Activated CD8-positive, alpha-beta T cell treated with anti-CD3 and anti-CD28 coated beads for 36 hours (primary cell): ENCODE measurements at places on chromosomes 1 and 21. TPM values are rescaled to one million over a fixed set of nuclear protein-coding genes. Genes with fewer than 3 reads are reported as not detected.

DNA sequence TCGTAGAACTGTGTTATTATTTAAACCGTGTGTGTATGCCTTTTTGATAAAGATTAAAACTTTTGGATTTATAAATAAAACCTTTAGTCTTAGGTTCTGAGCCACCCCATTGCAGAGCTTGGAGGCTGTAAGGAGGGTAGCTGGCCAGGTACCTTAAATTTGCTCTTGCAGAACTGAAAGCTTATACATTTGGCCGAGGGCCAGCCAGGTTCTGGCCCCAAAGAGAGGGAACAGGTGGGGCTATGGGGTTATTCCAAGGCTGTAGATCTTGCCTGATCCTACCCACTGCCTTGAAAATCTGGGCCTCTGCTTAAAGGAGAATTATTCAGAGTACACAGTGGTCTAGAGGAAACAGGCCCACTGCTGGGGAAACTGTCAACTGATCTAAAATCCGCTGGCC, 59.6 kb downstream of the CAMK2N1 start:
- no peak overlapping the region for H3K27ac ChIP-seq
- H3K4me3 ChIP-seq = no peak overlapping the region
- no peak for DNase-seq
- peaks cover 10% of the 10 kb centered on the region for H3K4me1 ChIP-seq

GRCh38 chr1:83970114-83970513, 28.8 kb downstream of the TTLL7 start:
- no peaks in the 10 kb centered on the region for H3K4me1 ChIP-seq
- H3K36me3 ChIP-seq = no peaks in the 10 kb centered on the region
- no peak for DNase-seq
- no peak overlapping the region for H3K4me3 ChIP-seq
- no peak overlapping the region for H3K27ac ChIP-seq
- peaks cover 4% of the 10 kb centered on the region for H3K27me3 ChIP-seq

DNA sequence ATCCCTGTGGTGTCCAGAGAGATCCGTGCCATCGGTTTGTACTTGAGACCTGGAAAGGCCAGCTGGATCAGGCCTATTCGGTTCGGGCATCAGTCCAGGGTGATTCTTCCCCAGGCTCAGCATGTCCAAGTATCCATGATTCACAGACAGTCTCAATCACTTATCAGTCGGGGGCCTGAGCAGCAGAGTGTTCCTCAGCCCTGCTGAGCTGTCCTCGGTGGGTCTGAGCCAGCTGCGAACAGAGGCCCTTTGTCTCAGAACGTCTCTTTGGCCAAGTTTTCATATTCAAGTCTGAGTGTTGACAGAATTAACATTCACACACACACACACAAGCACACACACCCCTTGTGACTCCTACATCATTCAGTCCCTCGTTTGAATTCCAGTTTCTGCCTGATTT, 33.4 kb upstream of the OSBPL9 start:
- DNase-seq = no peak
- no peaks in the 10 kb centered on the region for H3K36me3 ChIP-seq
- no peaks in the 10 kb centered on the region for H3K4me1 ChIP-seq

DNA sequence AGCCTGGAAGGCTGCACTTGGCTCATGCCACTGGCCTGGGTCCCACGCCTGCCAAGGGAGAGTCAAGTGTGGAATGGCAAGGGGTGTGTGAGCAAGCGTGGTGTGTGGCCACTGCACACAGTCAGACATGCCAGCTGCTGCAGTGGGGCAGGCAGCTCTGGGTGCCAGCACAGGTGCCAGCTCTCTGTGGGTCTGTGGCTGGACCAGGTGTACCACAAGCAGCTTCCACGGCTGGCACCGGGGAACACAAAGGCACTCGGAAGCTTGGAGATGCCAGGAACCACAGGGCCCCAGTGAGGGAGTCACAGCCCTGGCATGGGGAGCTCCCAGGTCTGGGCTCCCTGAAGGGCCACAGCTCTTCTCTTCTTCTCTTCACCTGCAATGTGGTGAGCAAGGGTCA, 34.8 kb downstream of the ACTL8 start:
- no peaks in the 10 kb centered on the region for H3K36me3 ChIP-seq
- no peak overlapping the region for H3K27ac ChIP-seq
- peaks cover 5% of the 10 kb centered on the region for H3K27me3 ChIP-seq
- no peak overlapping the region for H3K4me3 ChIP-seq
- H3K4me1 ChIP-seq = no peaks in the 10 kb centered on the region
- DNase-seq = no peak

GRCh38 chr1:51572365-51572764, 44.5 kb upstream of the OSBPL9 start:
- no peaks in the 10 kb centered on the region for H3K27me3 ChIP-seq
- H3K27ac ChIP-seq = no peak overlapping the region
- H3K4me3 ChIP-seq = no peak overlapping the region
- DNase-seq = no peak
- peaks cover 49% of the 10 kb centered on the region for H3K4me1 ChIP-seq

GRCh38 chr1:18932879-18933278, 23.6 kb downstream of the IFFO2 start:
- no peak for DNase-seq
- no peaks in the 10 kb centered on the region for H3K36me3 ChIP-seq
- H3K4me3 ChIP-seq = no peak overlapping the region
- H3K27ac ChIP-seq = peak overlapping the region; percentile 8
- peaks cover 74% of the 10 kb centered on the region for H3K4me1 ChIP-seq
- H3K27me3 ChIP-seq = no peaks in the 10 kb centered on the region

DNA sequence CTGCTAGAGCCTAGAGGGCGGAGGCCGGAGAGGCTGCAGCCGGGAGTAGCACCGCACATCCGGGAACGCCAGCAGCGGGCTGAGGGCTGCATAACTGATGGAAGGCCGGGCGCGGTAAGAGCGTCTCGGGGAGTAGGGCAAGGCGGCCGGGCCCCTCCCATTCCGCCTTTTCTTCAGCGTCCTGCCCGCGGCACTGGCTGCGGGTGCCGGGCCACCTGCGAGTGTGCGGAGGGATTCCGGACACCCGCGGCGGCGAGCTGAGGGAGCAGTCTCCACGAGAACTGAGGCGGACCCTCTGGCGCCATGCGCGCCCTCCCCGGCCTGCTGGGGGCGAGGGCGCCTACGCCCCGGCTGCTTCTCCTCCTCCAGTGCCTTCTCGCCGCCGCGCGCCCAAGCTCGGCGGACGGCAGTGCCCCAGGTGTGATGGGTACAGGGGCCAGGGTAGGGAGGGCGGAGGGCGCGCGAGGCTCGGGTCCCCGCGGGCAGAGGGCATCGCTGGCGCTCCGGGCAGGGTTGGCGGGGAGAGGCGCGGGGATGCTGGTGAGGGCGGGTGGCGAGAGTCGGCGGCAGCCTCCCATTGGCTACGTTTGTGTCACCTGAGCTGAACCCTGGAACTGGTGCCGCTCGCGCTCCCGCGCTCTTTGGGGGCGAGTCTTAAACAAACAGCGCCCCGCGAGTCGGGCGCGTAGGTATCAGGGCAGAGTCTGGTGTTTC, 334.4 kb downstream of the SRGAP2C start:
- peaks cover 52% of the 10 kb centered on the region for H3K4me1 ChIP-seq
- DNase-seq = peak; percentile 94
- H3K36me3 ChIP-seq = peaks cover 13% of the 10 kb centered on the region
- H3K4me3 ChIP-seq = peak overlapping the region; percentile 95
- no peaks in the 10 kb centered on the region for H3K27me3 ChIP-seq

DNA sequence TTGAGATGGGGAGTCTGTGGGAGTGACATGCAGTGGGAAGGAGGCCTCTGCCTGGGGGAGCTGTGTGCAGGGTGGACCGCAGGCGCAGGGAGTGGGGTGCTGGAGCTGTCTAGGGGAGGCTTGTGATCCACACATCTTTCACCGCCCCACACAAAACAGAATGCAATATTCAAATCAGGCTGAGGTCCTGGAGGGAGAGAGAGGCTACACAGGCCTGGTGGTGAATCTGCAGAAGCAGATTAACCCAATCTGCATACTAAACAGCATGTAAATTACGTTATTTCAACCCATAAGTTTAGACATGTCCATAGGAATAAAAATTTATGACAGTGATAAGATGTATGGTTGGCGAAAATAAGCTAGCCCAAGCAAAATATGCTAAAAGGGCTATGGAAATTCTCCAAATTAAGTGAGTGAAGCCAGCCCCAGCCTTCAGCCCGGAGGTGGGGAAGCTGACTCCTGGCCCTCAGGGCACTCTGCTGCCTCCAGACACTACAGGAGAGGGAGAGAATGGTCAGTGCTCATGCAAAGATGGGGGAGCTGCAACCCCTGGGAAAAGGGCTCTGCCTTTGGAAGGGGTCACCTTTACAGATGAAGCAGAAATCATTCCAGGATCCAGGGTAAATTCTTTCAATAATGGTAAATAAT, 156.2 kb upstream of the CTTNBP2NL start:
- H3K27me3 ChIP-seq = peaks cover 18% of the 10 kb centered on the region
- H3K27ac ChIP-seq = no peak overlapping the region
- H3K4me1 ChIP-seq = no peaks in the 10 kb centered on the region
- no peak overlapping the region for H3K4me3 ChIP-seq
- H3K36me3 ChIP-seq = no peaks in the 10 kb centered on the region
- DNase-seq = no peak

GRCh38 chr1:111904478-111905218, 84.8 kb downstream of the KCND3 start:
- peak; percentile 21 for DNase-seq
- no peak overlapping the region for H3K27ac ChIP-seq
- no peaks in the 10 kb centered on the region for H3K36me3 ChIP-seq
- H3K4me3 ChIP-seq = no peak overlapping the region
- H3K27me3 ChIP-seq = peaks cover 14% of the 10 kb centered on the region

GRCh38 chr21:41241341-41241740, 73.4 kb downstream of the BACE2 start:
- H3K27ac ChIP-seq = no peak overlapping the region
- H3K4me3 ChIP-seq = no peak overlapping the region
- H3K27me3 ChIP-seq = peaks cover 1% of the 10 kb centered on the region
- no peaks in the 10 kb centered on the region for H3K36me3 ChIP-seq
- H3K4me1 ChIP-seq = no peaks in the 10 kb centered on the region
- DNase-seq = no peak

DNA sequence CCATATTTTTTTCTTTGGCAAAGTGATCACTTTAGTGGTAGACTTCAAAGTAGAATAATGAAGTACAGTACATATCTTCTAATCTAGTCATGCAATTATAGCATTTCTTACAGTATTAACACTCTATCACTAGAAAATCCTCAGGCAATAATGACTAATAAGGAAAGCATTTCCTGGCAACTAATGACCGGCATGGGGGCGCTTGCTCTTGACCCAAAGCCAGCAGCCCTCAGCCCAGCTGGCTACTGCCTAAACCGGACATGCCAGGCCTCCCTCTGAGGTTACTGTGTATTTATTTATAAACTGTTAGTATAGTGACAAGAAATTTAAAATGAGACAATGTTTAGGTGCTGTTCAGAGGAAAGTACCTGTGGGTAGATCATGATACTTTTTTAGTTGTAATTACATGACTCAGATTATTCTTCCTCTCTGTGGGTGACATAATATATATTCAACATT, 633.8 kb downstream of the PTPRC start:
- peaks cover 16% of the 10 kb centered on the region for H3K4me1 ChIP-seq
- H3K27me3 ChIP-seq = peaks cover 4% of the 10 kb centered on the region
- H3K27ac ChIP-seq = no peak overlapping the region
- DNase-seq = peak; percentile 5
- no peak overlapping the region for H3K4me3 ChIP-seq
- H3K36me3 ChIP-seq = no peaks in the 10 kb centered on the region

- H3K36me3 ChIP-seq = no peaks in the 10 kb centered on the region
- H3K27ac ChIP-seq = no peak overlapping the region
- no peaks in the 10 kb centered on the region for H3K27me3 ChIP-seq
Observed at GRCh38 chr1:44828003-44828651, 14.9 kb downstream of the PTCH2 start.

DNA sequence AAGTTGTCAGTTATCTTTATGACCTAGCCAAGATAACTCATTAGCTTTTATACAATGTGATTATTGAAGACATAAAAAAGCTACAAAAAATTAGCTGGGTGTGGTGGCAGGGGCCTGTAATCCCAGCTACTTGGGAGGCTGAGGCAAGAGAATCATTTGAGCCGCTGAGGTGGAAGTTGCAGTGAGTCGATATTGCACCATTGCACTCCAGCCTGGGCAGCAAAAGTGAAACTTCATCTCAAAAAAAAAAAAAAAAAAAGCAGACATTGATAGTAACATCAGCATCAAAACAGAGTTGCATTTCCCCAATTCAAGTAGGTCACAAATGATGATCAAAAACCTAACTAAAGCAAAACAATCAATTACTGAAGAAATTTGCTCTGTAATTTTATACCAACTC, 191.4 kb downstream of the PTGER3 start:
- H3K4me1 ChIP-seq = no peaks in the 10 kb centered on the region
- H3K27ac ChIP-seq = no peak overlapping the region
- DNase-seq = no peak
- H3K27me3 ChIP-seq = no peaks in the 10 kb centered on the region
- H3K36me3 ChIP-seq = no peaks in the 10 kb centered on the region
- H3K4me3 ChIP-seq = no peak overlapping the region

GRCh38 chr21:38905752-38906151, 100.0 kb downstream of the ETS2 start:
- DNase-seq = no peak
- no peak overlapping the region for H3K27ac ChIP-seq
- no peaks in the 10 kb centered on the region for H3K27me3 ChIP-seq

The ELAPOR1 gene
- total RNA-seq = 7.0 TPM

The ADAMTSL4 gene
- 0.20 TPM for total RNA-seq

The FAM3B gene
- not detected for total RNA-seq

The S100A4 gene
- 109 TPM for total RNA-seq

The HORMAD1 gene
- total RNA-seq = not detected

The NFYC gene
- 53.8 TPM for total RNA-seq
